ENCODE measurements at places on chromosomes 12 and 14. TPM values are rescaled to one million over a fixed set of nuclear protein-coding genes. Genes with fewer than 3 reads are reported as not detected.
A peak's percentile ranks its signal among the peaks of the same experiment; 100 is the strongest.

- no peak for DNase-seq
These were observed 28.0 kb downstream of the DAO start for GRCh38 chr12:108907839-108908351.

- no peak for DNase-seq
These were observed 12.6 kb upstream of the OR8S1 start for GRCh38 chr12:48512855-48513254.

GRCh38 chr12:5650281-5650680 lies 218.4 kb downstream of the NTF3 start:
- no peak for DNase-seq

- DNase-seq = no peak
These were observed 12.7 kb upstream of the SERPINA1 start for GRCh38 chr14:94401083-94401482.

DNA sequence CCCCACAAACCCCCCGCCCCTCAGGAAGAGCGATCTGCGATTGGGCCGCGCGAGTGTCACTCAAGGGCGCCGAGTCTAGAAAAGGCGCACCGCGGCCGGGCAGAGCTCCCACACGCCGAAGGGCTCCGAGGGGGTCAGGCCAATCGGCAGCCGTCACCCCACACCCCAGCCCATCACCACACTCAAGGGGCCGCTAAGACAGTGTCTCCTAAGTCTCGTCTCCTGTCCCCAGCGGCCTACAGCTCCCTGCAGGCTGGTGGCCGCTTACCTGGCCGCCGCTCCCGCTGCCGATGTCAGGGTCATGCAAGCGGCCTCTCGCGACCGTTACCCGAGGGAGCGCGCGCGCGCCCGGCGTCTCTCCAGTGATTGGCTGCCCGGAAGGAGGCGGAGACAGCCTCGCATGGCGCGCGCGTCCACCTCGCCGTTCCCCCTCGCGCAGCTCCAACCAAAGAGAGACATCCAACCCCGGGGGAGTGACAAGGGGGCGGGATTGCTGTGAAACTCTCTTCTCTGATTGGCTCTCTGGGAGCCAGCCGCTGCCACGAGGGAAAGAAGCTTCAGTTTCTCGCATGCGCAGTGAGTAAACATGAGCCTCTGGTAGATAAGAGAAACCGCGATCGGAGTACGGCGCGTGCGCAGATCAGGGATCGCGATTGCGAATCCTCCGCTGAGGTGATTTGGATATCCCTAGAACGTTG lies at the start of the genes MPHOSPH9 and MTRFR:
MPHOSPH9 (minus strand) TSS at position 335 of the 698 bp plus-strand sequence. CDS start 2,777 bp downstream, outside the sequence.
MTRFR (plus strand) TSS at position 630 of the 698 bp plus-strand sequence. CDS start 20,239 bp downstream, outside the sequence.
- peak; percentile 98 for DNase-seq

DNA sequence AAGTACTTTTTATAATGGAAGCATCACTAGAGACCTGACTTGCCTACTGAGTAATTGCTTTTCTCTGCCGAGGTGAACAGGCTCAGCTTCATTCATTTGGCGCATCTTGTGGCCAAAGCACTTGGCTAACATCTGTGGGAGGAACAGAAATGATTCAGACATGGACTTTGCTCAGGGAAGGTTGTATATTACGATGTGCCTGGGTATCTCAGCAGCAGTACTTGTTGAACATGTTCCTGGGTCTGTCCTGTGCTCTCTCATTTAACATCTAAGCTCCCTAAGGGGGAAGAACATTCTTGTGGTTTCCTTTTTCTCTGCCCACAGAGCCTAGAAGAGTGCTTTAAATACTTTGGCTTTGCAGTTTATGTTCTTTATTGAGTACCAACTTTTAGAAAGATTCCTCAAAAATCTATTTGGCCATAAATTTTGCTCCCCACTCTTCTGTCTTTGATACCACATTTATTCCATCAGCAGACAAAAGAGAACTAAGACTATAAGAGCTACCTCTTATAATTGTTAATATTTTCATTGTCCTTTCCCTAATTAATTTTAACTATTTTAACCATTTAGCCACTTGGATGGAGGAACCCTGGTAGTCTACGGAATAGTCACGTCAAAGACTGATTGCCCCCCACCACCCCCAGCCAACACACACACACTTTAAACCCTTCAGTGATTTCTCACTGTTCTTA lies 101.2 kb upstream of the EGLN3 start:
- peak; percentile 71 for DNase-seq

- DNase-seq = no peak
These were observed 896.4 kb downstream of the BCL11B start for GRCh38 chr14:98375566-98375965.

- DNase-seq = no peak
These were observed 177.6 kb downstream of the CALM1 start for GRCh38 chr14:90574188-90575131.

DNA sequence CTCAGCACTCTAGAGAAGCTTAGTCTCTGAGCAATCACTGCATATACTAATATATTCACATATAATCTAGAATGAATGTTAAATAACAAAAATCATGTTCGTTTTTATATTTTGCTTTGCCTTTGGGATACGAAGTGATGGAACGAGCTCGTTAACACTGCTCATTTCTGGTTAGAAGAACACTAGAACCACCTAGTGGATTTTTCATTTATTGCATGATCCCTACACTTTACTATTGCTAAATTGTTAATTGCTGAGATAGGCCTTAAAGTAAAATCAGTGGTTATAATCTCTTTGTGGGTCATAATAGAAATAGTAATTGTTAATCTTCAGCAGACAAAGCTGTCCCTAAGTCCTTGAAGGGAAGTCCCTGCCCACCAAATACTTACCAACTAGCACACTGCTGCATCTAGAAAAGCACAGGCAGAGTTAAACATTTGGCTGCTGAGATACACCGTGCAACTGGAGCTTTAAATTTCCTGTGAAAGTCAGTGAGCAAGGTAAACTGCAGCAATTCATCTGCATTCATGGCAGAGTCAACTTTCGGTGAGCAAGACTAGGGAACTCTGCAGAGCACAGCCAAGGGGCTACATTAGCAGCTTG lies 353.7 kb downstream of the APAF1 start:
- DNase-seq = peak; percentile 73

- DNase-seq = no peak
These were observed 51.3 kb downstream of the KLRG1 start for GRCh38 chr12:9040484-9041186.

DNA sequence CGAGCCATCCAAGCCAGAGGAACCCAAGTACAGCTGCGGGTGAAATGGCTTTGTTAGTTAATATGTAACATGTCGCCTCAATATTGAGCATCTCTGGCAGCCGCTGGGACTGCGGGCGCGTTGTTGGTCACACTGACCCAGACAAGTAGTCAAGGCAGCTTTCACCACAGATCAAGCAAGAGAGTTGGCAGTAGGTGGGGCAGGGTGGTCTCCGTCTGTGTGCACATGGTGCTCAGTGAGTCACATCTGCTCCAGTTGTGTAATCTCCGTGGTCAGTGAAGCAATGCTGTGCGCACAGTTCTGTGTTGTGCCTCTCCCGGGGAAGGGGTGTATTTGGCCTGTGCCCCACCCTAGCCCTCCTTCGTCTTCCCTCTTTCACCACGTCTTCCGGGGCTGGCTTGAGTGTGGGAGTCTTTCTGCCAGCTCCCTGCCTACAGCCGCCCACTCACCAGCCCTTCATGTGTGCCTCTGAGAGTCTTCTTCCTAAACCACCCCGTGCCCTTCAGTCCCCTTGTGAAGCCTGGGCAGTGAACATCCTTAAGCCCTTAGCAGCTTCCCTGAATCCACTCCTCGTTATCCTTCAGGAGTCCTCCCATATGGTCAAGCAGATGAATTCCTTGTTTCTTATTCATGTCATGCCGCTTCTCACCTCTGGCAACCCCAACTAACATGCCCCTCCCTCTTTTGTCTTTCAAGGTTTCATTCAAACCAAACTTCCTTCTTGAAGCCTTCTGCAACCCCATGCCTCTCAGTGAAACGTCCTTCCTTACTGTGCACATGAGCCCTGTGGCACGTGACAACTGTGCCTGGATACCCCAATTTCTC lies 242.1 kb downstream of the CACNA1C start:
- DNase-seq = no peak

GRCh38 chr14:90381011-90381786 lies 15.6 kb upstream of the CALM1 start:
- DNase-seq = peak; percentile 79

GRCh38 chr12:56590237-56590830 lies 39.8 kb downstream of the BAZ2A start:
- peak; percentile 41 for DNase-seq

- DNase-seq = peak; percentile 54
These were observed 109.9 kb downstream of the NCOR2 start for GRCh38 chr12:124457287-124458219.

GRCh38 chr14:50954811-50955372 lies 10.6 kb upstream of the PYGL start:
- DNase-seq = peak; percentile 78

- peak; percentile 65 for DNase-seq
These were observed 60.3 kb upstream of the BCL2L14 start for GRCh38 chr12:12010277-12011039.

DNA sequence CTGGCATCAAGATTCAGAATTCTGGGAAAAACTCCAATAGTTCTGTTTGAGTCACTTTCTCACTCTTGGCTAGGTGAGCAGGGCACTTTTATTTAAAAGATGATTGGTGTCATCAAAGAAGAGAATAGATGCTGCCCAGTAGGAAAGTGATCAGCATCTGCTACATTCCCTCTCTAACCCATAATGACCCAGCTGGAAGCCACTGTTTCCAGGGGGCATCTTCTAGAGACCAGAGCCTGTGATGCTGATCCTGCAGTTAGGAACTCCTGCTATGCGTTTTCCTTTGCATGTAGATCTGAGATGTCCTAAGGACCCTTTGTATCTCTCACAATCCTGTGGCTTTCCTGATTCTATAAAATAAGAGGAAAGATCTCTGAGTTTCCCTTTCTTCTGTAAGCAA lies 79.9 kb upstream of the TMTC1 start:
- no peak for DNase-seq

GRCh38 chr12:31896514-31897039 lies 62.6 kb upstream of the RESF1 start:
- peak; percentile 52 for DNase-seq

DNA sequence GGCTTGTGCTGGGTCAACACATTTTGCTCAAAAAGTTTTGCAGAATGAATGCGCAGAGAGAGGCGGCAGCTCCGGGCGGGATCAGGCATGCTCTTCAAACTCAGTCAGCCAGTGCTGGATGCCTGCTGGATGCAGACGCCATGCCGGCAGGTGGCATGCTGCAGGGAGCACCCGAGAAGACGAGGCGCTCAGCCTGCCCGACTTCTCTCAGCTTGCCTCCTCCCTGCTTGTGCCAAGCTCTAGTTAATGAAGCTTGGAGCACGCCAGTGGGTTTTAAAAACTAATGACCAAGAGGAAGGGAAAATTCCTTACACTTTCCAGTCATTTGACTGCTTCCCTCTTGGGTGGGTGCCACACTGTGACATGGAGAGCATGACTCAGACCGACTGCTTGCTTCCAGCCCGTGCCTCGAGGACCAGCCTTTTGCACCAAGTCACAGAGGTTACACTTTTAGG lies 39.8 kb downstream of the SLC24A4 start:
- no peak for DNase-seq

DNA sequence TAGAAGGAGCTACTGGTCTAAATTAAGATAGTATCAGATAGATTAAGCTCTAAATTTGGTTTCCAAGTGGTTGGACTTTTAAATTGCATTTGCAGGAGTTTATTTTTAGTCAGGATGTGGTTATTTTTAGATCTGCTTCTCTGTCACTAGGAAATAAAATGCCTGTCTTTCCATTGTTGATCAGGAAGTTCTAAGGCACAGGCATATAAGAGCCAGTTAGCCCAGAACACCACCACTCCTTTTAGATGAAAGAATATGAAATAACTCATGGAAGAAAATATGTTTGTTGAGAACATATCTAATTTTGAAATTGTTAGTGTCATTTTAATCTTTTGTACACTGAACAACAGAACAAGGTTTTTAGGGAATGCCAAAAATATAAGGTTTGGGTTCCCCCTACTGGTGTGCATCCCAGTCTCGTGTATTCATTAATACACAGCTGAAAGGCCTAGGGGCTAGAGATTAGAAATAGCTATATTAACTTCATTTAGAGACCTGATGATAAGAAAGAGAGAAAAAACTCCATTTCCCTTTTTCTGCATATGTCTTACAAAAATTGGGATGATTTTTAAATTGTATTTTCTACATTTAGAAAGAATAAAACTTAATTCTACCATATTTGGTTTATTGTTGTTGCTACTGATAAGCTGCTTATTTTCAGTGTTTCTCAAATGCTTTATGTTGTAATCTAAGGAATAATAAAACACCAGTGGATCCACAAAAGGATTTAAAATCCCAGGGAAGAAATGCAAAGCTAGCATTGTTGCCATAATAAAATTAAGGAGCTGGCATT lies 67.2 kb downstream of the RIC8B start:
- no peak for DNase-seq

- DNase-seq = peak; percentile 55
These were observed 88.6 kb downstream of the EPS8 start for GRCh38 chr12:15700595-15700994.

DNA sequence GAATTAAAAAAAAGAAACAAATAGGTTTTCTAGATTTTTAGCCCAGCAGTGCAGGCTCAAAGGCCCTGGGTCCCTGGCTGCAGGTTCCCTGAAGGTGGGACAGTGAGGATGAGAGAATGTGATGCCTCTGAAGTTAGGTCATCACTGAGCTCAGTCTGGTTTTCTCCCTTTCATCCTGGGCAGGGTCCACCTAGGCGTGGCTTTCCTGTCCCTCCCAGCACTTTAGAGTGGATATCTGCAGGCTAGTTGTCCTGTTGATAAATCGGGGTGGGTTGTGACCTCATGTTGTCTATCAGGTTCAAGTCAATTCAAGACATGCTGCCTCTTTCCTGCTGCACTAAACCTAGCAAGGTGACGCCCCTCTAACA lies 60.9 kb downstream of the MAP1LC3B2 start:
- no peak for DNase-seq

DNA sequence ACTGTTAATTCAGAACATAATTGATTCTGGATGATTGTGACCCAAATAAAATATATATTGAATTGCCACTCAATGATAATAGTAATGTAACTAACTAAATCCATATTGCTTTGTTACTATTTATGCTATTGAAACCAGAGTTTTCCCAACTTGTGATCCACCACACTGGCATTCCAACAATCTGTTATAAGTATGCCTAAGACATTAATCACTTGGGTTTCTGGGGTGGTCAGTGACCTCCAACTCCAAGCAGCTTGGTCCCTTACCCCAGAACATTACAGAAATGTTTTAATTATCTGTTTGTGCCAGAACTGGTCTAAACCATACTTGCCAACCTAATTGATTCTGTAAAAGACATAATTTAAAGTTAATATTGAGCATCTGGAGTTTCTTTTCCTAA lies 14.6 kb downstream of the CAPS2 start:
- no peak for DNase-seq

- no peak for DNase-seq
These were observed 227.4 kb downstream of the ALX1 start for GRCh38 chr12:85507456-85507855.

Gene PRB2
- not detected for total RNA-seq

Gene OASL
- total RNA-seq = 19.3 TPM

Gene FAM186B
- total RNA-seq = not detected

Gene AMDHD1
- total RNA-seq = not detected

Gene PRR13
- total RNA-seq = 63.9 TPM

Gene TAS2R42
- total RNA-seq = not detected

Gene LGR5
- total RNA-seq = 16.0 TPM

Gene PRKCH
- 84.0 TPM for total RNA-seq

Gene PLEKHG7
- total RNA-seq = 0.92 TPM

Gene CPNE6
- total RNA-seq = not detected

Gene PPM1H
- total RNA-seq = 12.3 TPM

Gene ZBTB25
- 2.3 TPM for total RNA-seq

Gene INSM2
- total RNA-seq = not detected
